ENCODE measurements at places on chromosomes 4 and X.
A peak's percentile ranks its signal among the peaks of the same experiment; 100 is the strongest.

DNA sequence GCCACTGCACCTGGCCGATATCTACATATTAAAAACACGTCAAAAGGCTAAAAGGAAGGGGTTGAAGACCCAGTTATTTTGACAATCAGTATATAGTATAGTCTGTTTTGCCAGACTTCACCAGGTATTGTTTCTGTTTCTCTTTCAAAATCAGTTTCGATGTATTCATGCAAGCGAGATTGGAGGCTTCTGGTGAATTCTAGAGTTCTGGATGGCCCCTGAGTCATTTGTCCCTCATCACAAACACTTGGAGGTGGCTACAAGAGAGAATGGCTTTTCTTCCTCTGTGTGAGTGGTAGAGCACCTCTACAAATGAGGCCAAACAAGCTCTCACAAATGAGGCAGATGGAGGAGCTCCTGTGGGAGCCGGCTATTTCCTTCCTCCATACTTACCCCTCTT lies 68.6 kb upstream of the ADGRG2 start:
- no peak for DNase-seq

- DNase-seq = no peak
These were observed 1687.5 kb downstream of the STIM2 start for GRCh38 chr4:28548136-28548535.

DNA sequence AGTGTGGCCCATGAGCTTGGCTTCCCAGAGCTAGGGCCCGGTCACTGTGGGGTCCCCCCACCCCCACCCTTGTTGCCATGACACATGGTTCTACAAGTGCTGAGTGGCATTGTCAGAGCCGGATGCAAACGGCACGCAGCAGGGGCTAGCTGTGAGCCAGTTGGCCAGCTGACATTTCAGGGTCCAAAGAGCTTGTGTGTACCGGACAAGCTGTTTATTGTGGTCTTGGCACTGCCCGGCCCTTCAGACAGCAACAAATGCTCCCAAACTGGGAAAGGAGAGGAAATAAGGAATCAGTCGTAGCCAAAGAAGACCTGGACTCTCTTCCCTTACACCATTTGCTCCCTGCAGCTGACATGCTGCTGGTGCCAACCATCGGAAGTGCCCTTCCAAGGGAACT lies 36.8 kb downstream of the TSC22D3 start:
- DNase-seq = no peak

GRCh38 chr4:146401274-146401673 lies 120.5 kb downstream of the SLC10A7 start:
- no peak for DNase-seq

- DNase-seq = no peak
These were observed 131.2 kb downstream of the FRMPD4 start for GRCh38 chrX:12269484-12269883.

DNA sequence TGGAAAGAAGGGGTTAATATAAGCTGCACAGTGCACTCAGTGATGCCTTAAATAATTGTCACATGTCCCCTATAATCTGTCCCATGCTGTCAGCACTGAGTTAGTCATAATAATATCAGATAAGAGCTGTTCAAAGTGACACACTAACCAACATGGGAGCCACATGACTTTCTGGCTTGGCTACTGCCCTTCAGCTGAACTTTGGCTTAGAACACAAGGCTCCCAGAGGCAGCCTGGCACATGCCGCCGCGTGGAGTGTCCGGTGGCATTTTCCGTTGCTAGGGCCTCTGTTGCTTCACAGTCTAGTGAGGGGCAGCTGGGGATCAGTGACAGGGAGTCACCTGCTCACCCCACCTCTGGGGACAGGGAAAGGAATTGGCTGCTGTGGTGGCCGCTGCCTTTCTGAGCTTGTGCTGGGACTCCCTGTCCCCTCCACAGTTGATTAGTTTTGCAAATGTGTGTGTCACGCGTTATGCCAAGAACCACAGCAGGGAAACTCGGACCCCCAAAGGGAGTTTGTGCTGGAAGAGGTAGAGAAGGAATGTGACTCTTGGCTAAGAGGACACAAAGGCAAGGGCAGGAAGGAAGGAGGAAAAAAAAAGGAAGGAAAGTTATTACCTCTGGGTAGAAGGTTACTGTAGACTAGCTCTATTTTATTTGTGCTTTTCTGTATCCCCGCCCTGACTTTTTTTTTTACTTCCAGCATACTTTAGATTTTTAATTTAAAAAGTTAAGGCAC lies 41.1 kb upstream of the PPARGC1A start:
- DNase-seq = peak; percentile 38

- DNase-seq = no peak
These were observed 52.4 kb downstream of the EDNRA start for GRCh38 chr4:147533331-147533730.

GRCh38 chr4:7933651-7934510 lies 5.8 kb downstream of the AFAP1 start:
- DNase-seq = no peak

- DNase-seq = no peak
These were observed 77.3 kb downstream of the FHDC1 start for GRCh38 chr4:153013202-153013977.

GRCh38 chr4:15551740-15552446 lies 82.2 kb downstream of the CC2D2A start:
- DNase-seq = no peak

- no peak for DNase-seq
These were observed 19.7 kb upstream of the ACSL1 start for GRCh38 chr4:184845367-184846021.

DNA sequence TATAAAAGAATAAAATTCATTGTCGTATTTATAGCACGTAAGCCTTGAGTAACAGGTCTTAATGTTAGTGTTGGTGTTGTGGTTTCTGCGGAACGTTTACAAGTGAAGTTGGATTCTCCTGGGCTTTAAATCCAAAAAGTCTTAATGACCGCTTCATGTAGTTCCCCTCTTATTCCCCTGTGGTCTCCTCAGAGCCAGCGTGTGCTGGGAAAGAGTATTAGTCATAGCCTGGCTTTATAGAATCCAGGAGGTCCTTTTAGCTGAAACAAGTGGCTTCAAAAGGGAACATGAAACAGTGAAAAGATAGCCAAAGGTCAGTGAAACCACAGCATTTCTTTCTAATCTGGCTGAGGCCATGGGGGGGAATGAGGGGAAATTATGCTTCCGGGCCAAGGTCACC lies 79.1 kb downstream of the CLCN4 start:
- no peak for DNase-seq

DNA sequence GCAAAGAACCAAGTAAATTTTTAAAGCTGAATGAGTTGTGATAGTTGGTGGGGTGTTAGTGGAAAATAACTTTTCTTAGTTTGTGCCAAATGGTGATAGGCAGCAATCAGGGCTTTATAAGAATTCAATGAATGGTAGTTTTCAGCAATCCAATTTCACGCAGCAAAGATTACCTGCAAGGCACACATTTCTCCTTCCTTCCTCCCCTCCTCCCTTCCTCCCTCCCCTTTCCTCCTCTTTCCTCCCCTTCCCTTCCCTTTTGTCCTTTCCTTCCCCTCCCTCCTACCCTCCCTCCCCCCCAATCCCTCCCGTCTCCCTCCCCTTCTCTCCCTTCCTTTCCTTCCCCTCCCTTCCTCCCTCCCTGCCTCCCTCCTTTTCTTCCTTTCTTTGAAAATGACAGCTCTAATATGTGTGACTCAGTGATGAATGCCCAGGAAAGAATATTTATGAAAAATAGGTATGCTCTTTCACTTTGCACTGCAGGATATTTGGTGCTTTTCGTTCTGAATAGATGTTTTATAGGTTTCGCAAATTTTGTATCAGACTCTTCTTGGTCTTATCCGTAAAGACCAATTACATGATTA lies 168.1 kb downstream of the BMPR1B start:
- DNase-seq = no peak

DNA sequence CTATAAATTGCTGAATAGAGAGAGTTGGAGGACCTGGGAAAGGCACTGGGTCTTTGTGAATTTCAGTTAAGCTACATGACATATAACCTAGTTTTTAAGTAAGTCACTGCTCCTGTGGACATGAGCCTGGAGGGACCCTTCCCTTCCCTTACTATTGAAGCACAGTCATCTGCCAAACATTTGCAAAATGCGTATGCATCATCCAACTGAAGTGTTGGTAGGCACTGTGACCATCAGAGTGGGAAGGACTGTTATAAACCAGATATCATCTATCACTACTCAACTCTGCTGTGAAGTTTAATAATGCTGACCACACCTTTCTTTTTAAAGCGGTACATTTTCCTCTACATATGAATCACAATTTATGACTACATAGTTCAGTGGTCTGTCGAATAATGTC lies 5.2 kb downstream of the GABRA3 start:
- no peak for DNase-seq

DNA sequence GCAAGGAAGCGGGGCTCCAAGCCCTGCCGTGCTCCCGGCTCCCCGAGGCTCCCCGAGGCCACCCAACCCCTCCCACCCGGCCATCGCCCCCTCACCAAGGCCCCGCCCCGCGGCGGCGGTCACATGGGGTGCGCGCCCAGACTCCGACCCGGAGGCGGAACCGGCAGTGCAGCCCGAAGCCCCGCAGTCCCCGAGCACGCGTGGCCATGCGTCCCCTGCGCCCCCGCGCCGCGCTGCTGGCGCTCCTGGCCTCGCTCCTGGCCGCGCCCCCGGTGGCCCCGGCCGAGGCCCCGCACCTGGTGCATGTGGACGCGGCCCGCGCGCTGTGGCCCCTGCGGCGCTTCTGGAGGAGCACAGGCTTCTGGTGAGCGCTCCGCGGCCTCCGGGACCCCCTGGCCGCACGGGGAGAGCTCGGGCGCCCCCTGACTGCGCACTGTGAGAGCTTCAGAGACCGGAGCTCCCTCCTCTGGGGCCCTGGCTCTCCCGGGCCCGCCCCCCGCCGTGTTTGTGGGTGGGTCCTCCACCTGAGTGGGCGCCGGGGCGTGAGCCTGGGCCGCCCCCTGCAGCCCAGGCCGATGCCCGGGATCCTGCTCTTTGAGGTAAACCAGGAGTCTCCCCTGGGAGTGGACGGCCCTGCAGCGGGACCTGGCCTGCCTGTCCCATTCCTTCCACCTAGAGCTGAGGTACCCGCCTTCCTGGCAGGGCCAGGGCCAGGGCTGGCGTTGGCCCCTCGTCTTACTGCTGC lies at the start of gene IDUA:
Gene IDUA (plus strand): TSS at position 166 of the 745 bp plus-strand sequence. CDS start 41 bp downstream, at position 207.
- DNase-seq = no peak

- DNase-seq = no peak
These were observed 166.6 kb upstream of the DKK2 start for GRCh38 chr4:107202744-107203143.

DNA sequence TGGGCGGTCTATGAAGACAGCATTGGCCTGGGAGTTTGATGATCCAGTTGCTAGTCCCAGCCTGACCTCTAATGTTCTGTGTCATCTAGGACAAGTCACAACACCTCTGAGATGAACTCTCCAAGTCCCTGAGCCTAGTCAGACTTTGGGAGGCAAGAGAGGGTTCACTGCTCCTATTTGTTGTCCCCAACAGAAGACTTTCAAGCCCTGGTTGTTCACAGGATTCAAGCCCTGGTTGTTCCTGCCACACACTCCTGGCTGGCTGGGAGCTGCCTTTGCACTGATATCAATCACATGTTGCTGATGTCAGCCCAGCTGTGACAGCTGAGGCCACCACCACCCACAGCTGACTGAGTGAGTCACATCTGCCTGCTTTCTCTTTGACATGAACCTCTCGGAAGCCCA lies 253.2 kb upstream of the RASGEF1B start:
- no peak for DNase-seq

DNA sequence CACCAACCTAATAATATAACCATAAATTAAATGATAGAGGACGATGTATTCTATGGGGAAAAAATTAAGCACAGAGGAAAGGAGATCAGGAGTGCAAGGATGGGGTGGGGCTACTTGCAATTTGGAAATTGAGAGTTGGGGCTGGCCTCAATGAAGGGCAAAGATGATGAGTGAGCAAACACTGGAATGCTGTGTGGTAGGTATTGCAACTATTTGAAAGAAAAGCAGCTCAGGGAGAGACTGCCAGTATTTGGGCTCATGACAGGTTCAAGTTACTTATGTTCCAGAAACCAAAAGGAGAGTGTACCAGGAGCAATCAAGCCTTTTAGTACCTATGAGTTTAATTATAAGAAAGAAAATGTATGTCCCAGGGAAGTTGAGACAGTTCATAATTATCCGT lies 47.4 kb downstream of the ASIC5 start:
- DNase-seq = no peak

DNA sequence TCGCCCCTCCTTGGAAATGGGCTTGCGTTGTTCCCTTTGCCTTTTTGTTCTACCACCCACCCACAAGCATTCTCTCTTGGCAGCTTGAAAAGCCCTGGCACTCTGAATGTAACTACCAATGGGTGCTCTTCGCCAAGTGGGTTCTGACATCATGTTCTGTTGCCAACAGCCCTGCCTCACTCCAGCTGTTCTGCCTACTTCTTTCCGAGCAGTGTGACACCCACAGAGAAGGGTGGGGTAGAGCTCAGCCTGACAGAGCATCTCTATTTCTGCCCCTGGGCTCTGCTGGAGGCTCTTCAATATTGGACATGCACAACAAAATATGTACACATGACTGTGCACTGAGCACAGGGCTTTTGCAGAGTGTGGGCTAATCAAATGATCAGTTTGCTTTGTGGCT lies 15.6 kb upstream of the EXOSC9 start:
- no peak for DNase-seq

DNA sequence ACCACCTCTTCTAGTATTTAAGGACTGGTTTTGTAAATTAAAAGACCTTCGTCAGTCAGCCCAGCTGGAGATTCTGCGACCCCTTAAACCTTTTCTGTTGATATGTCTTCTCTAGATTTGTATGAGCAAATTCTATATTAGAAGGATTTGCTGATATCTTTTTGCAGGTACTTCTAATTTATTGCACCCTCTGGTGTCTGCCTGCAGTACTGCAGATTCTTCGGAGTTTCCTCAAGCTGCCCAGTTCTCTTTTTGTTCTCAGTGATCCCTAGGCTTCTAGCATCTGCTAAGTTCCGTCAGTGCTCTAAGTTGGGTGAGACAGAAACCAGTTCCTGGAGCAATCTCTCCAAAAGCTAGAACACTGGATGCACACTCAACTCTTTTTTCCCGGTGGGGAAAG lies 545.2 kb downstream of the C4orf33 start:
- DNase-seq = peak; percentile 13

DNA sequence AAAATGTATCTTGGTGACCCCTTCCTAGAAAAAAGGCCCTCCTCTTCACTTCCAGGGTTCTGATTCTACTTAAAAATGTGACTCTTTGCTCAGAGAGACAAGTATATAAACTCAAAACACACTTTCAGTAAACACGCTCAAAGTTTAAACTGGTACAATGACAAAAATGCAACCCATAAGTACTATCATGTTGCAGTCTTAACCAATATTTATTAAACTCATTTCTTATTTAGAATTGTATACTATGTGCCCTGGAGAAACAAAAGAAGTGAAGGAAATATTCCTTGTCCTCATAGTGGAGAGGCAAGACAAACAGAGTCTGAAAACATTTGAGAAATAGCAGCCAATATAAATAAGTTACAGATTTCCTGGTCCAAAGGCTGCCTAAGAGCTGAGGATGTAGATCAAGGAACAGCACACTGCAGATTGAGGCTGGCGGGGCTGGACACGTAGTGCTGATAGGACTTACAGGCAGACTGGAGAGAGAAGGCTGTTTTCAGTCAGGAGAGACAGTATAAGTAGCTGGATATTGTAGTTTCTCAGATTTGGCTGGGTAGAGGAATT lies 39.1 kb upstream of the ANXA3 start:
- no peak for DNase-seq

GRCh38 chr4:156888762-156889161 lies 82.8 kb downstream of the PDGFC start:
- no peak for DNase-seq
